ENCODE measurements at places on chromosomes 4 and X.

DNA sequence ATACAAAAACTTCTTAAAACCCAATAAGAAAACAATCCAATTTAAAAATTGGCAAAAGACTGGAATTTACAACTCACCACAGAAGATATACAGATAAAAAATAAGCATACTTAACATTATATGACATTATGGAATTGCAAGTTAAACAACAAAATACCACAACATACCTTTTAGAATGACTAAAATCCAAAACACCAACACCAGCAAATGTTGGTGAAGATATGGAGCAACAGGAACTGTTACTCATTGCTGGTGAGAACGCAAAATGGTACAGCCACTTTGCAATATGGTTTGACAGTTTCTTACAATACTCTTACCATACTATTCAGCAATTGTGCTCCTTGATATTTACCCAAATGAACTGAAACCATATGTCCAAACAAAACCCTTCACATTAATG, 112.4 kb downstream of the ADGRL3 start:
- DNase-seq, result no peak

DNA sequence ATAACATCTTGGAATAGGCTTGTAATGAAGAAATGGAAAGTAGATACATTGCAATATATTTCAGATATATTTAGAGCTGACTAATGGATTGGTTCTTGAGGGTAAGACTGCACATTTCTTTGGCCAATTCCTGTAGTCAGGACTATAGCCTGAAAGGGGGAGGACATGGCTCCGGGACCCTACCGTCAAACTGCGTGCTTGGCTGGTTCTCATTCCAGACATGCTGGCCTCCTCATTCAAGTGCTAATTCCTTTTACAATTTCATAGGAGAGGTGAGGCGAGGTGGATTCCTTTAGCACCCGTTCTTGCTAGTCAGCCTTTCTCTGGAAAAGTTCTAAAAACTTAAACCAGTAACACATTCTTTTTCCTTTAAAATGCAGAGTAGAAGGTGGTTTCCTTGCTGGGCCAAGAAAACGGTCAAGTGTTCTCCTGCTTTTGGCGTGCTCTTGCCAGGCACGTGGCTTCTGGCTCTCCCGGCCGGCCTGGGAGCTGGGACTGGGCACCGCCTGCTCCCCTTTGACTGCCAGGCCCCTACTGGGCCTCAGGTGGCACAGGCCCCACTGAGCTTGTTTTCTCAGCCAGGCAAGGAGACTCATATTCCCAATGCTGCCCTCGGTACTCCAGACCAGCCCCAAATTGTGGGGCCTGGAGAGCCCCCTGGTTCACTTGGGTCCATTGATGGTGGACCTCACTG, 167.2 kb downstream of the STK32B start:
- DNase-seq, result no peak

- DNase-seq, result peak; percentile 5
These were observed 46.8 kb downstream of the ZNF141 start for GRCh38 chr4:384311-385010.

GRCh38 chrX:108298165-108298602, 140.0 kb downstream of the COL4A6 start:
- DNase-seq, result no peak

DNA sequence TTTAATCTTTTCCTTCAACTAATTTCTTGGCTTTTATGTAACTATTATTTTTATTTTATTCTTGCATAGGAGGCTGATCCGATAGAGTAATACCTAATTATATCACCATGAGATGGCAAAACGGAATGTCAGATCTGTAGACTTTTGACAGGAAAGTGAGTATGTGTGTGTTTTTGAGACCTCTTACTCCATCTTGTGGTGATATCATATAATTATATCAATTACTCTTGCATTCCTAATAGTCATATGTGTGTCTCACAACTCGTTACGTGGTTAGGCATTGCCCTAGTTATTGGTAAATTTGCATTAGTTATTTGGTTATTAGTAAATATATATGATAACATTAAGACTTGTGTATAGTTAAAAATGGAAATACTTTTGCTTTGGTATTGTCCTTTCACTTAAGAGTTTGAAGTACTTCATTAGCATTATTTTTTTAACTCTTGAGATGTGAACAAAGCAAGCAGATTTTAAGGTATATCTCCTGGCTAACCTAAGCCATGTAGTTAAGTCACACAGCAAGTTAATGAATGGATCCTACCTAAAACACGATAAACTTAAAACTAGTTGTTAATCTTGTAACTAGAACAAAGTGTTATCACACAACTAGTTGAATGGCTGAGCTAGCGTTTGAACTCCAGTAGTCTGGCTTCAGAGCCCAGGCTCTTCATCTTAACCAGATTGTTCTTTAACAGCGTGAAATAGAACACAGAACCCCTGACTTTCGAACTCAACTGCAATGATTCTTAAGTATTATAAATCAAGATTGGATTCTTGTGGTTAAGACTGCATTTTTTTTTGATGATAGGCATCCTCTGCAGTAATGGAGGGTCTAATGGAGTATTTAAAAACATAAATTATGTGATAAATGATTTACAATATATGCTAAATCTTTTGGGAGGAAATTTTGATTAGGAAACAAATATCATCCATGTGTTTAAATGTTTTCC, 67.1 kb downstream of the PGRMC2 start:
- peak; percentile 22 for DNase-seq

- DNase-seq, result no peak
These were observed 153.0 kb upstream of the PSAPL1 start for GRCh38 chr4:7587433-7588405.

GRCh38 chrX:134885336-134886001, 105.3 kb upstream of the SMIM10 start:
- DNase-seq, result no peak

DNA sequence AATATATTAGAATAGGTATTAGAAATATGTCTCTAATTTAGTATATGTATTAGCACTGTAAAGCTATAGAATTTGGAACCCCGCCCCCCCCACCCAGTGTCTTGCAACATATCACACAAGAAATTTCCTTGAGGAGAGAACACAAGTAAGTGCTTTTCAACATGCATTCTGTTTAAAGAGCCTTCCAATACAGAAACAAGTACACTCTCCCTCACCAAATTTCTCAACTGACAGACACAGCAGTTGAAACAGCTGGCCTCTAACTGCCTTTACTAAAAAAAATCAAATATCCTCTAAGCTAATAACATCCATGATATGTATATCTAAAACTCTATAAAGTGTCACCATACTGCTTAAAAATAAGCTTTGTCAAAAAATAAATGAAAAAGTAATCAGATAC, 12.4 kb downstream of the CAMK2D start:
- DNase-seq, result no peak

DNA sequence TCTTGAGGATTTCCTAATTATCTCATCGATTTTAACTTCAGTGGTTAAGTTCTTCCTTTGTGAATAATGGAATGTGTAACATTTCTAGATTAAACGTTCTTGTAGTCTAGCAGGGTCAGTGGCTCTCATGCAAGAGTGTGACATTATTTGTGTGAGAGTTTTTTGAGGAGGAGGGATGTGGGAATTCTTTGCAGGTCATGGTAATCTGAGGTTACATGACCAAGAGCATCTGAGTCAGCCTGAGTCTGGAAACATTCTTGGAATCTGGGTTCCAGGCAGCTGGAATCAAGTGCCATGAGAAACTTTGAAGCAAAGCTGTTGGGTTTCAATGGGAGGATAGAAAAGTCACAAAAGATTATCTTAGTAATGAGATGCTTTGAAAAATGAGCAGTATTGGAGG, 49.5 kb downstream of the GK start:
- DNase-seq, result no peak

DNA sequence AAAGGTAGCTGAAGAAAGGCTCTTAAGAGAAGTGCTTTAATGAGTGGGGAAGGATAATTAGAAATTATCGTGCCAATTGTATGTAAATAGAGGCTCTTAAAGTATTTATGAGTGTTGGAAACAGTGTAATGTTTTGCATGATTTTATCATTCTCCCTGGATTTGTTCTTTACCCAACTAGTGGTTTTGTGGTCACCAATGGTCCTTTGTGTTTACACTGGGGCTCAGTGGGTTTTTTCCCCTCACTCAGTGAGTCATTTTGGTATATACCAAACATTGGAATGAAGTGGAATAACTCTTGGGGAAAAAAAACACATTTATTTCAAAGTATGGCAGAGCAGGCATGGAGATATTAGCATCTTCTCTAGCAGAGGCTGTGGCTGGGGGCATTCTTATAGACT, 20.8 kb upstream of the LGI2 start:
- no peak for DNase-seq

DNA sequence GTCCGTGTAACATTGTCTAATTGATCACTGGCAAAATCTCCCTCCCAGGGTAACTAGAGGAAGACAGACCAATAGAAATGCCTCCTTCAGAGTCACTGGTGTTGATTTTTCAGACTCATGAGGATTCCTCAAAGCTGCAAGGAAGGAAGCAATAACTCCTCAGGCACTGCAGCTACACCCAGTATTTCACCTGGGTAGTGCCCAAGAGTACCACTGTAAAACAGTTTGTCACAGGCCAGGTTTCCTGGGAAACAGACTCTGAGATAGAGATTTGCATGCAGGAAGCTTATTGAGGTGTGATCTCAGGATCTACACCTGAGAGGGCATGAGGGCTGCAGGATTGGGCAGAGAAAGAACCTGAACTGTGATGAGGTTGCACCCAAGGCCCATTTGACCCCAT, 240.7 kb upstream of the ATP6AP2 start:
- DNase-seq, result no peak

DNA sequence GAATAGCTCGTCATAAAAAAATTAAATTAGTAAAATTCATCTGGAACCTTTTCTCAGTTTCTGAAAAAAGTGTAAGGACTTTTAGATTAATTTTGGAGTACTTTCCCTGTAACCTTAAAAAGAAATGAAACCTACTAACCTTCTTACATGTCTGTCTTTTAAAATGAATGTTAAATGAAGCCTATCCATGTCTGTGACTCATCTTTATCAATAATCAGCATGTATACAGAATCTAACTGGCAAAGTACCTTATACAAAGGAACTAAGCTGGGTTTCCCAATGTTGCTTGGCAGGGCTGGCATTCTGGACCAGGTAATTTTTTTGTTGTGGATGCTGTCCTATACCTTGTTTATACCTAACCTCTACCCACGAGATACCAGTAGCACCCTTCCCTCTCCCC, 13.6 kb downstream of the FBXW7 start:
- DNase-seq, result no peak

GRCh38 chr4:47075262-47075661, 43.9 kb downstream of the GABRB1 start:
- no peak for DNase-seq

DNA sequence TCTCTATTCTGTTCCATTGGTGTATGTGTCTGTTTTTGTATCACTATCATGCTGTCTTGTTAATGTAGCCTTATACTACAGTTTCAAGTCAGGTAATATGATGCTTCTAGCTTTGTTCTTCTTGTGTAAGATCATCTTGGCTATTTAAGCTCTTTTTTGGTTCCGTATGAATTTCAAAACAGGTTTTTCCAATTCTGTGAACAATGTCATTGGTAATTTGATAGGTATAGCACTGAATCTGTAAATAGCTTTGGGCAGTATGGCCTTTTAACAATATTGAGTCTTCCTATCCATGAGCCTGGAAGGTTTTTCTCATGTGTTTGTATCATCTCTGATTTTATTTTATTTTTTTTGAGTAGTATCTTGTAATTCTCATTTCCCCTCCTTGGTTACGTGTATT, 94.3 kb downstream of the ANAPC10 start:
- DNase-seq, result no peak

- peak; percentile 2 for DNase-seq
These were observed 1067.7 kb upstream of the PABPC4L start for GRCh38 chr4:135269125-135269890.

- no peak for DNase-seq
These were observed 4.3 kb upstream of the SHROOM2 start for GRCh38 chrX:9781941-9782340.

DNA sequence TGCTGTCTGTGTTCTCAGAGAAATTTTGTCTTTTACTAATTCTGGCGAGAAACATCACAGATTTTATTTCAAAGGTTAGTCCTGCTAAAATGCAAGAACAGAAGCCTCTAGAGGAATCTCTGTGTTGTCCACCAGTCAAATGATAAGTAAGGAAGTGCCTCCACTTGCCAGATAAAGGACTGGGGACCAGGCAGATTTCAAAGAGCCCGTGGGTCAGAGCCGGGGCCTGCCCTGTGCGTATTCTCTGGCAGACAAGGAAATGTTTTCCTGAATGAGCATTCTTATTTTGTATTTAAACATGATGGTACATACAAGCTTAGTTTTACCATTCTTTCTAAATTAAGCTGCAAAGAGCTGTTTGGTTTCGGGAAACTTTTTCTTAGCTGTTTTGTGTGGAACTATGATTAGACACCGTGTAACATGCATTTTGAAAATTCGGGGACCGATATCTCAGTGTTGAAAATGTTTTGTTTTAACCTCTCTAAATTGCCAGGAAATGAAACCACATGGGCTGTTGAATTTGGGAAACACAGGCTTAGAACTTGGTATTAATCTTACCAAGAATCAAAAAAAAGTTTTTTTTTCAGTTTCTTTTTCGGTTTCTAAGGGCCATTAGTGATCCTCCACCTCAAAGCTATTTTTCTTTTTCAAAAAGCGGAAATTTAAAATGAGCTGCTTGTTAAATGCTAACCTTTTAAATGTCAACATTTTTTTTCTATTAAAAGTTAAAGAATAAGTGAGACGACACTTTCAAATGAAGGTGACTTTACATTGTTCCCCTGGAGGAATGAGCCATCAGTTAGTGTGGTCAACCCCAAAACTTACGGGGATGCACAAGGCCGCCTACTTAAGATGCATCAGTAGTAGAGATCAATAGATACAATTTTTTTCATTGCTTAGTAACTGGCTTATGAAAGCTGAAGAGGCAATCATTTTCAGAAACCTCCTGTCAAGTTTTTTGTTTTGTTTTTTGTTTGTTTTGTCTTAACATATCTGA, 89.6 kb upstream of the MTM1 start:
- peak; percentile 12 for DNase-seq

DNA sequence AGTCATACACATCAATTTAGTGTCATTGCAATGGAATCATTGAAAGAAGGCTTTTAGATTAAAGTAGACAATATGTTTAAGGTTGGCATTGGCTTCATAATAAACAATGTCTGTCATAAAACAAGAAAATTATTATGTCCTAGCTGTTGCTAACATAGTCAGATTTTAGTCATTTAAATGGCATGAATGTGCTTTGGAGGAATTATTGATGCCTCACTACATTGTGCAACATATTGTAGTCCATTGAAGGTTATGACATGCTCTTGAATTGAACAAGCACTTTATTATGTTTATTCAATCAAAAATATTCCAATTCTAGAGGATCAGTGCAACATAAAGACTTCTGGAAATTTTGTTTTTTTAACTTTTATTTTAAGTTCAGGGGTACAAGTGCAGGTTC, 489.8 kb upstream of the AMOT start:
- DNase-seq, result no peak

DNA sequence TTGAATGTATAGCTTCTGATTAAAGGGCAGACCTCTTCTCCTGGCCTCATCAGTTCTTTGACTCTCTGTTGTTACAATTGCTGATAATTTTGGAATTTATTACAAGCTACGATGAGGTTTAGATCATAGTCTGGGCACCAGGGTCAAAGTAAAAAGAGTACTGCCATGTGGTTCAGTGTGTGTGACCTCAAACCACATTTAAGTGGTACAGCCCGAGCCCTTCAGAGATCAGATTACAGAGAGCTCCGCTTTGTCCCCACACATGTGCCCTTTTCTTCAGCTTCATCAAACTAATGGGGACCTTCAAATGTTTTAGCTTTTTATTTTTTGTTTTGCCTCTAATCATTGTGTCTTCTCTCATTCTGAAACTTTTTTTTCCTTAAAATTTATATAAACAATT, 37.1 kb downstream of the SPANXN2 start:
- DNase-seq, result no peak

GRCh38 chr4:2915789-2916188, 47.4 kb downstream of the NOP14 start:
- DNase-seq, result no peak

Measured in GM12865 (cell line).